ENCODE measurements at places on chromosomes 16 and 17.

GRCh38 chr16:53129281-53130158 lies 74.7 kb downstream of the CHD9 start:
- ATAC-seq, result no peak

- no peak for ATAC-seq
Observed at GRCh38 chr17:69346766-69347165, 19.8 kb upstream of the ABCA5 start.

- ATAC-seq, result no peak
Observed at GRCh38 chr16:2102471-2102870, 33.2 kb downstream of the PKD1 start.

- ATAC-seq, result no peak
Observed at GRCh38 chr17:63395075-63395805, 50.9 kb downstream of the CYB561 start.

- ATAC-seq, result no peak
Observed at GRCh38 chr16:46583036-46583435, 38.1 kb downstream of the SHCBP1 start.

GRCh38 chr17:7767405-7768021 lies 50.0 kb downstream of the DNAH2 start:
- peak; percentile 27 for ATAC-seq

- ATAC-seq, result no peak
Observed at GRCh38 chr16:70493802-70494201, 29.6 kb downstream of the COG4 start.

GRCh38 chr16:89613231-89613953 lies at the start of gene DPEP1:
TSS of gene DPEP1 (plus strand) at chr16:89613642. CDS start at chr16:89630411, 16,769 bp downstream.
- ATAC-seq, result peak; percentile 61

- no peak for ATAC-seq
Observed at GRCh38 chr16:57348327-57348726, 10.3 kb upstream of the CCL22 start.

- no peak for ATAC-seq
Observed at GRCh38 chr16:24140730-24141129, 115.4 kb upstream of the CACNG3 start.
